ENCODE measurements at places on chromosomes 11 and 22.

GRCh38 chr22:44819966-44820631 is 67.7 kb downstream of the ARHGAP8 start:
- no peak for DNase-seq

GRCh38 chr11:87851234-87851633 is 324.0 kb downstream of the RAB38 start:
- no peak for DNase-seq

DNA sequence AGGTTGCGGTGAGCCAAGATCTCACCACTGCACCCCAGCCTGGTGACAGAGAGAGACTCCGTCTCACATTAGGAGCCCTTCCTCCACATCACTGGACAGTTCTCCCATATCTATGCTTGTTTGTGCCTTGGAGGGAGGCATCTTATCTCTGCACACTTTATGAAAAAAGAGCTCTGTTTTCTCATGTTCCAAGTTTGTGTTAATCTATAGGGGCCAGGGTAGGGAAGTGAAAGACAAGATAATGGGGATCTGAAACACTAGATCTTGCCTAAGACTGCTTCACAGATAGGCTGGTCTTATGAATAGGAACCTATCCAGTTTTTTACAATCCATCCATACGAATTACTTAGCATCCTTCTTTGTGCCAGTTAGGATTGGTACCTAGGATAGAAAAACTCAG is 17.1 kb downstream of the OR6Q1 start:
- DNase-seq, result no peak

- no peak for DNase-seq
Measured at GRCh38 chr22:30610299-30610698, 3.3 kb downstream of the TCN2 start.

Measured in stimulated activated CD4-positive, alpha-beta T cell treated with anti-CD3 and anti-CD28 coated beads, TNF-alpha, amount 100 ng/mL, for 48 hours (primary cell).